ENCODE measurements at places on chromosomes 4 and X.

GRCh38 chr4:111537871-111538270 is 607.4 kb upstream of the FAM241A start:
- DNase-seq = no peak

- no peak for DNase-seq
Measured at GRCh38 chr4:24476282-24476681, 108.1 kb downstream of the DHX15 start.

- no peak for DNase-seq
Measured at GRCh38 chrX:115018040-115018647, 728 bp upstream of the IL13RA2 start.

- DNase-seq = no peak
Measured at GRCh38 chr4:96713271-96713850, 873.5 kb downstream of the PDHA2 start.

GRCh38 chr4:140061194-140061593 is 92.8 kb downstream of the MAML3 start:
- no peak for DNase-seq

DNA sequence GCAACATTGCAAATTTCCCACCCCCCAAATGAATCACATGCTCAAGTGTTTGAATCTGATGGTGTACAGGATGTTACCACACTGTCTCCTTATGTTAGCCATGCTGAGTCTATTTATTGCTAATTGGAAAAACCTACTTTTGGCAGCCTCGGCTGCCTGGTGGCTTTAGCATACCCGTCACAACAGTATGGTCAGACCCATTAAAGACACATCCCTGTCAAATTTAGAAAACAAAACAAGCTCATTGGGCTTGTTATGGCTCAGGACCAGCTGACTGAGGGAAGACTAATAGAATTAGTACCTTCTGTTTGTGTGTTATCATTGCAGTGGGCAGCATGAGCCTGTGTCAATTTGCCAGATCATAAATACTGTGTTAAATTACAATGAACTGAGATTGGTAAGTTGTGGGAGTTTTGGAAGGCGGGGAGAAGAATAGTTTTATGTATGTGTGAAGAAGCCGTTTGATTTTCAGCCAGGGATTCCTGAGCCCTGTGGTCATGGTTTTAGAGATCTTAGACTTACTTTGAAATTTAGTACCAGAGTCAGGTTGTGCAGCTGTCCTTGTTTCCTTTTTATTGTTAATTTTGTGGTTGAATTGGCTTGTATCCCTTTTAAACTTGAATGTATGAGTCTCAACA is 66.8 kb downstream of the POLA1 start:
- no peak for DNase-seq

DNA sequence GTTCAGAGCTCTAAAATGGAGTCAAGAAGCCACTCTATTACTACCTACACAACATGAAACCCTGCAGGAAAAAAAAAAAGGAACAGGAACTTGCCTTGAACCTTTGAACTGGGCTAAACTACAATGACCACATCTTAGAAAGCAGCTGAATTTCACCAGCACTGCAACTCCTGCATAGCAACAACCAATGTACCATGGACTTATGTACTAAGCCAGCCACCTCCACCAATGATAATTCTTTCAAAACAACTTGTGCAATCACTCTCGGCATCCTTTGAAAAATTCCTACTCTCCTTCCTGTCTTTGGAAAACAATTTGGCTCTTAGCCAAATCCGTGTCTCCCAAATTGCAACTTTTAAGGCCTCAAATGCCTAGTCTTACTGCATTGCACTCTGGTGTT is 26.8 kb upstream of the FMR1 start:
- no peak for DNase-seq

- DNase-seq = no peak
Measured at GRCh38 chr4:142155347-142155746, 519.0 kb downstream of the IL15 start.

GRCh38 chr4:92847026-92847425 is 543.3 kb downstream of the GRID2 start:
- no peak for DNase-seq

DNA sequence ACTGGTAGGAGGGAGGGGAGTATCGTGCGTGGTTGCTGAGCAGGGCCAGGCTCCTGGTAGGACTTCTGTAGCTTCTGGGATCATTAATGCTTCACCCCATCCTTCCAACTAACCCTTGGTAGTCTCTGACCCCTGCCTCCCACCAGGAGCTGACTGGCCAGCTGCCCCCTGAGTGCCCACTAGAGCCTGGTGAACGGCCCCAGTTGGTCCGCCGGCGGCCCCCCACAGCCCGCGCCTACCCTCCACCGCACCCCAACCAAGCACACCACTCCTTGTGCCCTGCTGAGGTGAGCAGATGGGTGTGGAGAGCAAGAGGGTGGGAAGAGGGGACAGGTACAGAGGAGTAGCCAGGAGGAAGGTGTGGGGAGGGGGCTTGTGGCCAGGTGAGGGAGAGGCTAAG is 4.9 kb downstream of the CCDC120 start:
- DNase-seq = no peak

DNA sequence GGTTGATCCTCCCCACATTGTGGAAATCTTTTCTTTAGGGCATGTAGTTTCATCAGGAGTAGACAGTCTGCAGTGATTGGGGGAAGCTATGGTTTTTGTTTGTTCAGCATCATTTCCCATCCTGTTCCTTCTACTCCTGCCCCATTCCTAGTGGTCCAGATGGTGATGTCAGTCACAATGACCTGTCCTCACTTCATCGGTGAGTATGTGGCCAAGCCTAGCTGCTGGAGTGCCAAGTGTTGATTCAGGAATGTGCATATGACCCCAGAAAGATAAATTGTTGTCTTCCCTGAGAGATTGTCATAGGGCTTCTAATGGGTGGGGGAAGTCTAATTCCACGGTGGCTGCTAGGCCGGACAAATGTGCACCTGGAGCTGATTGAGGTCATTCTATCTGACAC is 130.6 kb upstream of the FAT1 start:
- DNase-seq = no peak

GRCh38 chr4:86837691-86838503 is 11.3 kb downstream of the SLC10A6 start:
- no peak for DNase-seq

DNA sequence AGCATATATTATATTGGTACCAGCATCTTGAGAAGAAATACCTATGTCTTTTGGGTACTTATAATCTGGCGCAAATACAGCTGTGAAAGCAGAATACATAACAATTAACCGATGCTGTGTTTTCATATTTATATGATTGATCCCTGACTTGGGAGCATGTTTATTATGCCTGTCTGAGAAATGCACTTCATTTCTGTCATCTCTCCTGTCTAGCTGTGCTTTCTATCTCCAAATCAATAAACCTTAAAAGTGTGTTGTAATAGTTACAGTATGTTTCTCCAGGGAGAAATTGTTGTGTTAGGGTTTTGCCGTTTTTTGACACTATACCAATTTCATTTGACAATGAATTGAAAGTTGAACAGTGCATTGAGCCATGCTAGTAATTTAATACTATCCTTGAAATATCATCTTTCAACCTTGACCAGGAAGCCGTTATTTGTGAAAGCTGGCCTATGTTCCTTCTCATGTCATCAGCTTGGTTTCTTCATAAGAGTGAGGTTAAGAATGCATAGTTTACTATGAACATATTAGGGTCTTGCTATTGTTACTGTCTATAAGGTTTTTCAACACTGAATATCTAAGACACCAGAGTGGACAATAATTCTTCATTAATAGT is 206.2 kb upstream of the PCDH18 start:
- DNase-seq = no peak

- DNase-seq = no peak
Measured at GRCh38 chr4:61296144-61296543, 96.0 kb downstream of the ADGRL3 start.

- DNase-seq = no peak
Measured at GRCh38 chr4:72569719-72570235, 756 bp upstream of the ADAMTS3 start.

GRCh38 chr4:146238107-146238506 is 23.8 kb downstream of the REELD1 start:
- no peak for DNase-seq

GRCh38 chrX:1749499-1749898 is 134.6 kb downstream of the ASMT start:
- DNase-seq = no peak

DNA sequence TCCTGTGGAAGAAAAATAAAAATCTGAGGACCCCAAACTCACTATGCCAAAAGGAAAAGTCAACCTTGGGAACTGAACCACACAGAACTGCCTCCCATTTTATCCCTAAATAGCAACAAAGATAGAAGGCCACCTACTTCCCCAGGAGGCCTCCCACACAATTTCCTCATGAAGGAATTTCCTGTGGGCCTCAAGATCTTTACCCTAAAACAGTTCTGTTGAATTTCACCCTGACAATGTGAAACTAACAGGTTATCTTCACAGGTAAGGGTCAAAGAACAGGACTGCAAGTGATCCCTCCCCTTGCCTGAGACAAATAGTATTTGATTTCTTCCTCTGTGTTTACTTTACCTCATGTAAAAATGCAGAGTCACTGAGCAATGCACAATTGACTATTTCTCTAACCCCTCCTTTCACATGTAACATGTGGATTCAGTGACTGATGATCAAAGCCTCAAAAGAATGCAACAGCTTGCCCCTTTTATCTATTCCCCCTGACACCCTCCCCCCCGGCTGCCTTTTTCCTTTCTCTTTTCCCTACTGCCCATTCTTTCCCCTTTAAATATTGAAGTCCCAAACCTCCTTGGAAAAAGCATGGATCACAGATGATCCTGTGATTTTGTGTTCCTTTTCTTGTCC is 33.3 kb downstream of the MEPE start:
- no peak for DNase-seq

DNA sequence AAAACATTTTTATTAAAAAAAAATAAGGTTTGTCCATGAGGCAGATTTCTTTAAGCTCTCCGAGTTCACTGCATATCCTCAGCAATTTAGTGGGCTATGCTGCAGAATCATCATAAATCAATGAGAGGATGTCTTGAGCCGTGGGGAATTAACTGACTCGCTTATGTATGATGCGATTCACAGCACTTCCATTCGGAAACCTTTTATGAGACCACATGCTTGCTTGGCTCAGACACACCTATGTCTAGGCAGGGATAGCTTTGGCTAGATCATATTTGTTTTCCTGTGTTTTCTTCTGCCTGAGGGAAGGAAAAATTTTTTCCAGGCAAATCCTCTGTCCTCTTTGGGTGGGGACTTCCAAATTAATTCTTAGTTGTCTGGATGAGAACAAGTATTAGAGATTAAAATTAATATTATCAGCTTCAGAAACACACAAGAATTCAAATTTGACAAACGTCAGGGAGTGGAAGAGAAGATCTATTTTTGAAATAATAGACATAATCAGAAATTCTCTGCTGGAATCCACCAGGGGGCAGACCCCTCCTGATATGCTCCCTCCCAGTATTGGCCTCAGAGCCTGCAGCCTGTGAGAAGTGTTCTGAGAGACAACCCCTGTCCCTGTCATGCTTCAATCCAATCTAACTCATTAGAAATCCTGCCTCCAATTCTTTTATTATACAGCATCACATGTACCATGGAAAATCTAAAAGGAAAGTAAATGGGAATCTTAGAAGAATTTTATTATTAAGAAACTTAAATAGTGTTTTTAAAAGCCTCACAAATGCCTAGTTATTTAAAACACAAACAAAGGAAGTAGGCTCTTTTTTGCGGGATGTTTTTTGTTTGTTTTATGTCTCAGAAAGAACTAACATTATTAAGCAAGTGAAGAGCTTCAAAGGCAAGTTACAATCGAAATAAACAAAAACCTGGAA is 345.1 kb upstream of the TACR3 start:
- no peak for DNase-seq

- DNase-seq = no peak
Measured at GRCh38 chr4:126899331-126899801, 733.4 kb upstream of the INTU start.

- no peak for DNase-seq
Measured at GRCh38 chrX:97389761-97390192, 506.1 kb downstream of the RPA4 start.

DNA sequence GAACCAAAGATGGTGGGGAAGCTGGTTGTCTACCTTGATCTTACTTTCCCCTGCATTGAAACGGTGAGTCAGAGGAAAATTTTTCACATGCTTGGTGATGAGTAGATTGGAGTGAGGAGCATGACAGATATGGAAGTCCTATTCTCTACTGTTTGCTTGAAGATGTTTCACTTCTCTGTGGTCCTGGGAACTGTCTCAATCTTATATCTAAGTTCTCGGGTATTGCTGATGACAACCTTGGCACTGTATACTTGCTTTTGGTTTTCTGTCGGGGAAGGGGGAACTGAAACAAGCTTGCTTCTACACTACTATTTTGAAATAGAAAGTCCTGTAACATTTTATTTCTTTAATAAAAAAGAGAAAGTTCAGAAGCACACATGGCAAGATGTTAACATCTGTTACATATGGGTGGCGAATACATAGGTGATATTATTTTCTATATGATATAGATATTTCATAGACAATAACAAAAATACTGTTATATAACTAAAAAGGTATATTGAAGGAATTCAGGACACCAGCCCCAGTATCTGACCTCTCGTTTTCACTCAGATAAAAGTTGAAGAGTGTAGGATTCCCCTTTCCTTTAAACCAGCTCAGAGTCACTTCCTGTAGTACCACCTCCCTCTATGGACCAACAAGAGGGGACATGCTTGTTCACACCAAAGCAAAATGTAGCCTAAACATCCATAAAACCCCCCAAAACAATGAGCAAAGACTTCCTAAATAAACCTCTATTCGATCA is 88.8 kb downstream of the FMR1NB start:
- no peak for DNase-seq

DNA sequence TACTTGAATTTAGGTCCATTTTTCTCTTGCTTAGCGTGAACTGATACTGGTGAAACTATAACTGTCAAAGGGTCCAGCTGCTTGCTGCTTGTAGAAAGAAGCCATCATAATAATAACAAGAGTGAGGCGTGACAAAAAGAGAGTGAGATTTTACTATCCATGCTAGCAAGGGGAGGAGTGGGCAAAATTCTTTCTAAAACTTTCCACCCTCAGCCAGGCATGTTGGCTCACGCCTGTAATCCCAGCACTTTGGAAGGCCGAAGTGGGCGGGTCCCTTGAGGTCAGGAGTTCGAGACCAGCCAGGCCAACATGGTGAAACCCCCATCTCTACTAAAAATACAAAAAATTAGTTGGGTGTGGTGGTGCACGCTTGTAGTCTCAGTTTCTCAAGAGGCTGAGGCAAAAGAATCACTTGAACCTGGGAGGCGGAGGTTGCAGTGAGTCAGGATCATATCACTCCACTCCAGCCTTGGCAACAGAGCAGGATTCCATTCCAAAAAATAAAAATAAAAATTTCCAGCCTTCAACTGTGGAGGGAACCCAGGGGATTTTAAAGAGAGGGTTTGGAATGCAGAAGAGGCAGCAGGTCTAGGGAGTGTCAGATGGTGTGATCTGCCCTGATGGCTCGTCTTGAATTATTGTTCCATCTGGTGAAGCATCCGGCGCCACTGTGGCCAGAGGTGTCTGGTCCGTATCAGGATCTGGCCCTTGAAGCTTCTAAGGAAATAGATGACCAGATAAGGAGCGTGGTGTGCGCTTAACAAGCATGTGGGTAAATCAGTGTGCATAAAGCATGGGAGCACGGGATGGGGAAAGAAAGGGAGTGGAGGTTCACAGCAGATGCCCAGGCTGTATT is 51.8 kb downstream of the LRP2BP start:
- DNase-seq = no peak

All from smooth muscle cell of the brain vasculature (primary cell).